ENCODE measurements at places on chromosomes 12 and 14. TPM values are rescaled to one million over a fixed set of nuclear protein-coding genes. Genes with fewer than 3 reads are reported as not detected.

- no peak overlapping the region for H3K4me3 ChIP-seq
- no peak for DNase-seq
- H3K27ac ChIP-seq, result no peak overlapping the region
- H3K27me3 ChIP-seq, result peaks cover 21% of the 10 kb centered on the region
- no peaks in the 10 kb centered on the region for H3K36me3 ChIP-seq
Measured at GRCh38 chr14:21298358-21298757, 18.5 kb downstream of the RPGRIP1 start.

DNA sequence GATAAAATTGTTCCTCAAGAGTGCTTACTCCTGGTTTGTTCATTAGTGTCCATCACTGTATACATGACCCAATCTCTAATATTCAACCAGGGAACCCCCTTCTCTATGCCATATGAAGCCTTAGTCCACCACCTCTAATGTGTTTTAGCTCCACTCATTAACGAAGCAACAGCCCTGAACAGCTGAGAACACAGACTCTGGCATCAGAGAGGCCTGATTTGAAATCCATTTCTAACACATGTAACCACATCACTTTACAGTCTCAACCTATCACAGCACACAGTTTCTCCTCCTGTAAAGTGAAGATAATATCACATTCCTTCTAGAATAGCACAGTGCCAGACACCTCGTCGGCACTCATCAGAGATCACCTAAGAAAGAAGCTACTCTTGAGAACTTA, 64.3 kb downstream of the C2CD5 start:
- H3K27me3 ChIP-seq, result no peaks in the 10 kb centered on the region
- DNase-seq, result no peak
- H3K4me1 ChIP-seq, result peaks cover 14% of the 10 kb centered on the region
- no peak overlapping the region for H3K4me3 ChIP-seq

DNA sequence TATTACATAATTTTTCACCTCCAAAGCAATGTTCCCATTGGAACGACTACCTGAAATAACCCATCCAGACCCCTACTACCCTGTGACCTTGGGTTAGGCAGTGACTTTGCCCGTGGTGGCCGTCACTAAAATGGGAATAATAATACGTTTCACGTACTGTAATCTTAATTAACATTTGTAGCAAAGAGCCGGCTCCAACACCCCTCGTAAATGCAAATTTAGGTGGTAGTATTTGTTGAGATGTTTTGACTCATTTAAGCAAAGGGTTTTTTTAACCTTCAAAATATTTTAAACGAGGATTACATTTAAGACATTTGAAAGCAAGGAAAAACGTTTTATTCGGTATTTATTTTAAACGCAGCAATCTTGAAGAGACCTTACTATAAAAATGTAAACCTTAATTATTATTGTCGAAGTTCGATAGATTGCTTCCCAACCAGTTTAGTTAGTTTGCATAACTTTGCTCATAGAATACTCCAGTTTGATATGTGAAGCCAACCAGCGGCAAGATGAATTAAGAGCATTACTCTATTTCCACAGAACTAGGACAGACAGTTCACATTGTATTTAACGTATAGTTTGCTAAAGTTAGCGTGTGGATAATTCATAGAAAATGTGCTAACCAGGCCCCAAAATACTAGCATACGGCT, 1.4 kb upstream of the ARID2 start:
- H3K4me3 ChIP-seq, result peak overlapping the region; percentile 95
- H3K4me1 ChIP-seq, result peaks cover 15% of the 10 kb centered on the region
- peak overlapping the region; percentile 99 for H3K27ac ChIP-seq
- H3K27me3 ChIP-seq, result no peaks in the 10 kb centered on the region

DNA sequence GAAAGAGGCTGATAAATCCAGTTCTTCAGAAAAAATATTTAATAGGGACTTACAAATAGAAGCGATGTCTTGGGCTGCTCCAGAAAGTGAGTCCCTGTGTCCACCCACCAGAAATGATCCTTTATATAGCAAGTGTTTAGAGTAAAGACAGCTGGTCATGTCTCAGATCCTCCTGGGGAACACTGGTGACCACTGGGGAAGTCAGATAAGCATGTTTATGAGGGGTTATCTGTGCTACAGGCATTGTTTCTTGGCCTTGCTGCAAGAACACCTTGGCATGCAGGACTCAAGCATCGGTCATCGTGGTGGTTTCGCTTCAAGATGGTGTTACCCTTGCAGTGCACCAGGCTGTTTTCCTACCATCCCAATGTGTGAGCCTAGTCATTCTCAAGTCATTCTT, 27.2 kb downstream of the CPM start:
- H3K4me3 ChIP-seq, result no peak overlapping the region
- H3K4me1 ChIP-seq, result peaks cover 12% of the 10 kb centered on the region
- no peak for DNase-seq
- peaks cover 25% of the 10 kb centered on the region for H3K36me3 ChIP-seq
- no peaks in the 10 kb centered on the region for H3K27me3 ChIP-seq

GRCh38 chr14:104187931-104188726, 49.7 kb downstream of the KIF26A start:
- H3K27me3 ChIP-seq, result no peaks in the 10 kb centered on the region
- no peak for DNase-seq
- no peaks in the 10 kb centered on the region for H3K36me3 ChIP-seq
- H3K27ac ChIP-seq, result no peak overlapping the region

DNA sequence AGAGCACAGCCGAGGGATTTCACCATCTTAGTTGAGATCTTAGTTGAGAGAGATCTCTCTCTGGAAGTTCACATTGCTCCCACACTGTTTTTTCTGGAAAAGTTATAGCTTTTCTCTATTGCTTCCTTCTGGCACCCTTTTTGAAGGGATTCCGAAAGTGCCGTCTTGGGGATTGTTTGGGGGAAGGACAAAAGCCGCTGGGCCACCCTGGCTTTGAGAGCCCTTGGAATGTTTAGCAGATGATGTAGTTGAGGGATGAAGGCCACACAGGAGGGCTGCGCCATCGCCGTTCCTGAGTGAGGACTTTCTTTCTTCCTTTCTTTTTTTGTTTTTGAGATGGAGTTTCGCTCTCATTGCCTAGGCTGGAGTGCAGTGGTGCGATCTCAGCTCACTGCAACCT, 17.7 kb downstream of the PLEKHG3 start:
- H3K4me1 ChIP-seq, result peaks cover 28% of the 10 kb centered on the region
- DNase-seq, result no peak
- no peaks in the 10 kb centered on the region for H3K27me3 ChIP-seq
- no peak overlapping the region for H3K4me3 ChIP-seq

GRCh38 chr14:23366426-23366921, 1.5 kb upstream of the EFS start:
- H3K27ac ChIP-seq, result no peak overlapping the region
- H3K27me3 ChIP-seq, result peaks cover 26% of the 10 kb centered on the region
- no peak overlapping the region for H3K4me3 ChIP-seq
- DNase-seq, result no peak
- H3K36me3 ChIP-seq, result no peaks in the 10 kb centered on the region

The CCDC177 gene
- not detected for total RNA-seq

- no peak overlapping the region for H3K4me3 ChIP-seq
- no peaks in the 10 kb centered on the region for H3K4me1 ChIP-seq
- DNase-seq, result no peak
- no peak overlapping the region for H3K27ac ChIP-seq
- no peaks in the 10 kb centered on the region for H3K36me3 ChIP-seq
Measured at GRCh38 chr14:51079489-51079888, 15.4 kb downstream of the TRIM9 start.

- peaks cover 1% of the 10 kb centered on the region for H3K4me1 ChIP-seq
- no peaks in the 10 kb centered on the region for H3K36me3 ChIP-seq
- H3K4me3 ChIP-seq, result no peak overlapping the region
- no peak for DNase-seq
- H3K27me3 ChIP-seq, result peaks cover 2% of the 10 kb centered on the region
Measured at GRCh38 chr14:94373708-94374107, 14.7 kb downstream of the SERPINA1 start.

DNA sequence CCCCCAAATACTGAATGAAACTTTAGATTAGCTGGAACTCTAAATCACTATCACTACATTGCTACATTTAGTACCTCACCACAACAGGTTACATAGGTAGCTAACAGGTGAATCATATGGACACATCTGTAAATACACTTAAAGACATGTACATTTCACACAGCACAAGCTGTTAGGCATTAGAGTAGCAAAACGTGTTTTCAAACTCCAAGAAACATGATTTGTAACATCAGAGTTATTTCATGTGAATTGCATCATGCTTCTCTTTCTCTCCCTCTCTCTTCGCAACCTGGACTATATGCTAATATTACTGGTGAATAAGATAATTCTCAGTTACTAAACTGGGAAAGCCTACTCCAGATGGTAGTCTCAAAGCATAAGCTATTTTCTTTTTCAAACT, 4.3 kb downstream of the SEL1L start:
- peaks cover 16% of the 10 kb centered on the region for H3K36me3 ChIP-seq
- H3K27ac ChIP-seq, result peak overlapping the region; percentile 59
- H3K4me1 ChIP-seq, result peaks cover 53% of the 10 kb centered on the region
- no peaks in the 10 kb centered on the region for H3K27me3 ChIP-seq
- H3K4me3 ChIP-seq, result no peak overlapping the region

The EIF2S3B gene
- 3.1 TPM for total RNA-seq

The TAS2R50 gene
- not detected for total RNA-seq

The CLEC7A gene
- total RNA-seq, result not detected

GRCh38 chr14:59360923-59361794, 104.0 kb downstream of the GPR135 start:
- H3K27ac ChIP-seq, result no peak overlapping the region
- H3K27me3 ChIP-seq, result no peaks in the 10 kb centered on the region
- DNase-seq, result no peak
- H3K4me1 ChIP-seq, result no peaks in the 10 kb centered on the region
- H3K4me3 ChIP-seq, result no peak overlapping the region

DNA sequence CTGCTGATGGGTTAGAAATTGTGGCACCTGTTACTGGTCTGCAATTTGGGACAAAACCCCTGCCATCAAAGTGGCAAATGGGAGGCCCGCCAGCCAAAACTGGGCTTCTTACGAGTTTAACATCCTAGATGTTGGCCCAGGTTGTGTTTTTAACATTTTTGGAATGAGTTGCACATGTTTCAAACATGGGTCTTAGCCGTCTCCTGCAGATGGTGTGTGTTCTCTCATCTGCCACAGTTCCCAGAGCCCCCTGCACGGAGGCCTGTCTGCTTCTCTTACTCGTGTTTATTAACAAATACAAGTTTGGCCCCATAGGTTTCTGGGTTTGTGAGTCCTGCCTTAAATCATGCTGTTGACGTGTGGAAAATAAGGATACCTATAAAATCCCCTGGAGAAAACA, 46.5 kb downstream of the CACNA2D4 start:
- H3K27ac ChIP-seq, result no peak overlapping the region
- no peak overlapping the region for H3K4me3 ChIP-seq
- H3K27me3 ChIP-seq, result peaks cover 13% of the 10 kb centered on the region
- no peaks in the 10 kb centered on the region for H3K36me3 ChIP-seq
- no peaks in the 10 kb centered on the region for H3K4me1 ChIP-seq

GRCh38 chr14:88286309-88286708, 36.8 kb downstream of the KCNK10 start:
- H3K36me3 ChIP-seq, result no peaks in the 10 kb centered on the region
- H3K4me1 ChIP-seq, result no peaks in the 10 kb centered on the region
- peaks cover 12% of the 10 kb centered on the region for H3K27me3 ChIP-seq
- no peak for DNase-seq
- H3K4me3 ChIP-seq, result no peak overlapping the region

The ARHGEF25 gene
- 1.4 TPM for total RNA-seq

DNA sequence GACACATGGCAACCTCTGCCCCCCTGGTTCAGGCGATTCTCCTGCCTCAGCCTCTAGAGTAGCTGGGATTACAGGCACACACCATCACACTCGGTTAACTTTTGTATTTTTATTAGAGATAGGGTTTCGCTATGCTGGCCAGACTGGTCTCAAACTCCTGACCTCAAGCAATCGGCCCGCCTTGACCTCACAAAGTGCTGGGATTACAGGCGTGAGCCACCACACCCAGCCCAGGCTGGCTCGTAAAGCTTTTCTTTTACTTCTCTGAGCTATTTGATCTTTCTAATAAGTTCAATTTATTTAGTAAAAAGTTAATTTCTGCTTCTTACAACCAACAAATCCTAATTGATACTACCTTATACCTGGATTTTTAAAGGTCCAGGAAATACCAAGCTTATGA, 127.4 kb upstream of the KRR1 start:
- H3K27ac ChIP-seq, result no peak overlapping the region
- DNase-seq, result no peak
- peaks cover 21% of the 10 kb centered on the region for H3K4me1 ChIP-seq
- H3K27me3 ChIP-seq, result peaks cover 18% of the 10 kb centered on the region
- no peak overlapping the region for H3K4me3 ChIP-seq

GRCh38 chr12:15505616-15506015, 183.3 kb downstream of the PTPRO start:
- no peaks in the 10 kb centered on the region for H3K36me3 ChIP-seq
- no peak overlapping the region for H3K4me3 ChIP-seq
- DNase-seq, result no peak
- peaks cover 3% of the 10 kb centered on the region for H3K27me3 ChIP-seq
- H3K27ac ChIP-seq, result no peak overlapping the region

DNA sequence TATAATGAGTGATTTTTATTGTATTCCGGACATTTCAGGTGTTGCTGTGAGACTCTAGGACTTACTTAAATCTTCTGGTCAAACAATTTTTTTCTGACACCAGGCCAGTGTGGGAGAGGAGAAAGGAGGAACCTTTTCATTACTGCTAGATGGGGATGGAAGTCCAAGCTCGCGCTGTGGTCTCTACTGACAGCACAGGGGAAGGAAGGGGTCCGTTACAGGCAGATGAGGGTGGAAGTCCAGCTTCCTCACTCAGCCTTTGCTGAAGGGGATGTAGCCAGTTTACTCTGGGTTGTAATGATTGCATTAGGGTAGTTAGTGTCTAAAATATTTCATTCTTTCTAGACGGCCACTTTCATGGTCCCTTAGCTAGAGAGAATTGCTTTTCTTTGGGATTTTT, 26.3 kb upstream of the ST8SIA1 start:
- H3K27ac ChIP-seq, result no peak overlapping the region
- H3K27me3 ChIP-seq, result no peaks in the 10 kb centered on the region
- H3K4me1 ChIP-seq, result no peaks in the 10 kb centered on the region
- H3K4me3 ChIP-seq, result no peak overlapping the region
- H3K36me3 ChIP-seq, result no peaks in the 10 kb centered on the region

The TPPP2 gene
- not detected for total RNA-seq

The VDR gene
- 57.7 TPM for total RNA-seq

- no peaks in the 10 kb centered on the region for H3K27me3 ChIP-seq
- H3K4me1 ChIP-seq, result peaks cover 78% of the 10 kb centered on the region
- DNase-seq, result no peak
- peak overlapping the region; percentile 34 for H3K27ac ChIP-seq
- no peak overlapping the region for H3K4me3 ChIP-seq
Measured at GRCh38 chr12:46253544-46254162, 15.2 kb downstream of the SLC38A1 start.

DNA sequence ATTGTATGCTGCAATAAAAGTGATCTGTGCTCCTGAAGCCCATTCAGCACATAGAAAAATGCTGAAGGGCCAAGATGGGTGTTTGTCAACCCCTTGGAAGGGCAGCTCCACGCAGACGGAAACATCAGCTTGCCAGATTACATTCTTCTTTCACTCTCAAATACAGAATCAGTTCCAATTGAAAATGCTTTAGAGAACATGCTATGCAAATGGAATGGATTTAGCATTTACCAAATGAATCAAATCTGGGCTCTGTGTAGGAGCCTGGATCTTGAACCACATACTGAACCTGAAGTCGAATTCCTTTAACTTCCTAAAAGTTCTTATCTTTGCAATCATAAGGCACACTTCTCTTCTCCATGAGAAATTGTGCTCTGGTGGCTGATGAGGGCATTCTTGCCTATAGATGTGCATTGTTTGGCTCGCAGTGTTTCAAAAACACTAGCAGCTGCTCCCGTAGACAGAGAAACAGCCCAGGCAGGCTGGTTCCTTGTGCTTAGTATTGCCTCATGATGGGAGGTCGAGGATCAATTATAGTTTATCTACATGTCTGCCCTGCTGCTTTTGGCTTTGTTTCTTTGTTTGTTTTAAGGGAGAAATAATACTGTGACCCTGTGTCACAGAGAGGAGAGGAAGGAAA, 489.8 kb upstream of the FLRT2 start:
- H3K27ac ChIP-seq, result no peak overlapping the region
- H3K4me1 ChIP-seq, result no peaks in the 10 kb centered on the region
- no peak overlapping the region for H3K4me3 ChIP-seq
- DNase-seq, result no peak

Measured in activated naive CD4-positive, alpha-beta T cell treated with anti-CD3 and anti-CD28 coated beads for 36 hours (primary cell).